ENCODE measurements at places on chromosomes 4 and X. TPM values are rescaled to one million over a fixed set of nuclear protein-coding genes. Genes with fewer than 3 reads are reported as not detected.

XK gene
- total RNA-seq, result 0.36 TPM

C1QTNF7 gene
- not detected for total RNA-seq

GPC4 gene
- 0.05 TPM for total RNA-seq

SEC24D gene
- 14.6 TPM for total RNA-seq

CFAP99 gene
- total RNA-seq, result not detected

ZNF185 gene
- total RNA-seq, result 8.0 TPM

CRMP1 gene
- total RNA-seq, result 3.6 TPM

HSFX4 gene
- not detected for total RNA-seq

NUDT6 gene
- total RNA-seq, result 7.1 TPM

GAR1 gene
- total RNA-seq, result 43.3 TPM

CLIC2 gene
- total RNA-seq, result 0.10 TPM

LRBA gene
- total RNA-seq, result 6.7 TPM

DUSP9 gene
- 1.9 TPM for total RNA-seq

LRP2BP gene
- 0.14 TPM for total RNA-seq

KCNE5 gene
- 0.24 TPM for total RNA-seq

TLL1 gene
- total RNA-seq, result 0.19 TPM

SULT1B1 gene
- not detected for total RNA-seq

MAEA gene
- 66.8 TPM for total RNA-seq

RAB33B gene
- total RNA-seq, result 2.3 TPM

JADE1 gene
- 23.0 TPM for total RNA-seq

FREM3 gene
- total RNA-seq, result not detected

SPARCL1 gene
- total RNA-seq, result not detected

TMEM271 gene
- not detected for total RNA-seq

SLITRK2 gene
- not detected for total RNA-seq

ENAM gene
- not detected for total RNA-seq

VSIG4 gene
- total RNA-seq, result not detected

CT45A2 gene
- total RNA-seq, result not detected

MAGEA10 gene
- total RNA-seq, result not detected

FBXW7 gene
- 7.2 TPM for total RNA-seq

SHROOM3 gene
- total RNA-seq, result 12.5 TPM

RIBC1 gene
- 0.53 TPM for total RNA-seq

NAA11 gene
- total RNA-seq, result not detected

INTU gene
- 1.1 TPM for total RNA-seq

AREG gene
- 31.2 TPM for total RNA-seq

GAGE13 gene
- not detected for total RNA-seq

BTK gene
- total RNA-seq, result 0.20 TPM

PTTG2 gene
- not detected for total RNA-seq

TMEM47 gene
- 1.2 TPM for total RNA-seq

HUWE1 gene
- 68.9 TPM for total RNA-seq

TIMM17B gene
- 82.0 TPM for total RNA-seq

SOWAHB gene
- 0.05 TPM for total RNA-seq

RASGEF1B gene
- total RNA-seq, result not detected

ARHGEF38 gene
- total RNA-seq, result not detected

TMEM35A gene
- total RNA-seq, result not detected

C4orf54 gene
- total RNA-seq, result not detected

All from A549 treated with Mapracorat at 1 μM for 4 hours (cell line).